ENCODE measurements at places on chromosomes 3 and 15. TPM values are rescaled to one million over a fixed set of nuclear protein-coding genes. Genes with fewer than 3 reads are reported as not detected.

The UMPS gene
- 65.2 TPM for total RNA-seq

The SPINT1 gene
- total RNA-seq: 6.7 TPM

The APEH gene
- total RNA-seq: 190 TPM

The CP gene
- total RNA-seq: not detected

The CAPN3 gene
- total RNA-seq: 3.3 TPM

The OR5K2 gene
- total RNA-seq: not detected

The PLA2G4D gene
- total RNA-seq: not detected

The USP8 gene
- 59.8 TPM for total RNA-seq

The LRRIQ4 gene
- total RNA-seq: 0.15 TPM

GRCh38 chr3:14514323-14514720, 25.8 kb downstream of the GRIP2 start:
- H3K4me3 ChIP-seq: no peak overlapping the region
- no peaks in the 10 kb centered on the region for H3K4me1 ChIP-seq
- H3K27me3 ChIP-seq: no peaks in the 10 kb centered on the region
- DNase-seq: no peak
- H3K36me3 ChIP-seq: no peaks in the 10 kb centered on the region

DNA sequence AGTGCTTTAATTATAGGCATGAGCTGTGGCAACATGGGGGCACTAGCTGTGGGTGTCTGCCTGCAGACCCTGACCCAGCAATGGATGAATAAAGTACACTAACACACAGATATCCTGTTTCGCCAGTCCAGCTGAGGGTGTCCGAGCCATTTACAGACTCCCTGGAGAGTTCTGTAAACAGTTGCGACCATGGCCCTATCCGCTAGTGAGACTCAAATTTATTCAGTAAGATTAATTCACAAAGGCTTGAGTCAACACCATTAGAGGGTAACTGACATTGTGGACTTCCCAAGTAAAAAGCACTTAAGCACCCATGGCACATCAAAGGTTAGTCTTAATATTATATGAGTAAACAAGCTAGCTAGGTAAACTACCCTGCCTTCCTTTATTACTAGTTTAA, 161.6 kb downstream of the TBL1XR1 start:
- no peaks in the 10 kb centered on the region for H3K4me1 ChIP-seq
- DNase-seq: no peak
- peaks cover 3% of the 10 kb centered on the region for H3K36me3 ChIP-seq
- H3K27me3 ChIP-seq: no peaks in the 10 kb centered on the region
- H3K4me3 ChIP-seq: no peak overlapping the region

GRCh38 chr15:62624547-62625378, 417.8 kb upstream of the TPM1 start:
- no peak overlapping the region for H3K4me3 ChIP-seq
- no peak for DNase-seq
- H3K4me1 ChIP-seq: no peaks in the 10 kb centered on the region
- no peaks in the 10 kb centered on the region for H3K27me3 ChIP-seq

GRCh38 chr15:64635499-64636495, 139.6 kb downstream of the RBPMS2 start:
- no peak for DNase-seq
- no peaks in the 10 kb centered on the region for H3K27me3 ChIP-seq
- no peak overlapping the region for H3K27ac ChIP-seq
- no peaks in the 10 kb centered on the region for H3K36me3 ChIP-seq
- no peak overlapping the region for H3K4me3 ChIP-seq

DNA sequence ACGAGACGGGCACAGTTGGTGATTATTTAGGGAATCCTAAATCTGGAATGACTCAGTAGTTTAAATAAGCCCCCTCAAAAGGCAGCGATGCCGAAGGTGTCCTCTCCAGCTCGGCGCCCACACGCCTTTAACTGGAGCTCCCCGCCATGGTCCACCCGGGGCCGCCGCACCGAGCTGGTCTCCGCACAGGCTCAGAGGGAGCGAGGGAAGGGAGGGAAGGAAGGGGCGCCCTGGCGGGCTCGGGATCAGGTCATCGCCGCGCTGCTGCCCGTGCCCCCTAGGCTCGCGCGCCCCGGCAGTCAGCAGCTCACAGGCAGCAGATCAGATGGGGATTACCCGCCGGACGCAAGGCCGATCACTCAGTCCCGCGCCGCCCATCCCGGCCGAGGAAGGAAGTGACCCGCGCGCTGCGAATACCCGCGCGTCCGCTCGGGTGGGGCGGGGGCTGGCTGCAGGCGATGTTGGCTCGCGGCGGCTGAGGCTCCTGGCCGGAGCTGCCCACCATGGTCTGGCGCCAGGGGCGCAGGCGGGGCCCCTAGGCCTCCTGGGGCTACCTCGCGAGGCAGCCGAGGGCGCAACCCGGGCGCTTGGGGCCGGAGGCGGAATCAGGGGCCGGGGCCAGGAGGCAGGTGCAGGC, 318.0 kb downstream of the FGF12 start:
- no peaks in the 10 kb centered on the region for H3K4me1 ChIP-seq
- no peak for DNase-seq
- no peak overlapping the region for H3K27ac ChIP-seq
- H3K27me3 ChIP-seq: no peaks in the 10 kb centered on the region
- H3K4me3 ChIP-seq: no peak overlapping the region

DNA sequence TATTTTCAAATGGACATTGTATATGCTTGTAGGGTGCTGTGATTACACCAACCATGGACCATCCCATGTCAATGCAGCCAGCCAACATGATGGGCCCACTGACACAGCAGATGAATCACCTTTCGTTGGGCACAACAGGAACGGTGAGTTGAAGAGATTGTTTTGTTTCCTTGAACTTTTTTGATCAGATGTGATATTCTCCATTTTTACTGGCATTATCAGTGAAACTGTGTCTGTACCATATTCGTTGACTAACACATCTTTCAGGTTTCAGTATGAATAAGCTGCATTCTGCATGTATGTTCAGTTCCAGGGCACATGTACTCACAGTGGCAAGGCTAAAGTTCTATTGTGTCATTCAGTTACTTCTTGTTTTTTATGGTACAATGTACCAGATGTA, 655.2 kb downstream of the RBMS3 start:
- no peak overlapping the region for H3K4me3 ChIP-seq
- no peaks in the 10 kb centered on the region for H3K36me3 ChIP-seq
- H3K27ac ChIP-seq: no peak overlapping the region

DNA sequence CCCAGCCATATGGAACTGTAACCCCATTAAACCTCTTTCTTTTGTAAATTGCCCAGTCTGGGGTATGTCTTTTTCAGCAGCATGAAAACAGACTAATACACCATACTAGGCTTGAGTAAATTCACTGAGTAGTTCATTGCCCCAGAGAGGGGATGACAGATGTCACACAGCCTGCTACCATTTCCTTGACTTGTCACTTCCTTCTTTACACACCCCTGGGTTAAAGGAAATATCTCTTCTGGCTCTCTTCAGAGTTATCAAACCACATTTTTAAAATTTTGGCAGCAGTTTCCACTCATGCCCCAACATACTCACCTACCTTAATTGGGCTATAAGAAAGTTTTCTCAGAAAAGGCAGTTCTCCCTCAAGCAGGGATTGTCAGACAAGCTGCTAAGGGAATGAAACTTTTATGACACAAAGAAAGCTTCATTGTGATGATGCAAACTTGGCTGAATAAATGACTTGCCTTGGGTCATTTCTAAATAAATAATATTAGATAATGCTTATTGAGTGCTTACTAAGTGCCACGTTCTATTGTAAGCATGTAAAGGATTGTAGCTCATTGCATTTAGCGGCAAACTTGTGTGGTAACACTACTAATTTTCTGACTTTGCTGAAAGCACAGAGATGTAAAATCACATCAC, 68.0 kb upstream of the RBMS3 start:
- no peak overlapping the region for H3K4me3 ChIP-seq
- no peak overlapping the region for H3K27ac ChIP-seq
- H3K36me3 ChIP-seq: no peaks in the 10 kb centered on the region
- no peaks in the 10 kb centered on the region for H3K27me3 ChIP-seq
- no peak for DNase-seq
- no peaks in the 10 kb centered on the region for H3K4me1 ChIP-seq

DNA sequence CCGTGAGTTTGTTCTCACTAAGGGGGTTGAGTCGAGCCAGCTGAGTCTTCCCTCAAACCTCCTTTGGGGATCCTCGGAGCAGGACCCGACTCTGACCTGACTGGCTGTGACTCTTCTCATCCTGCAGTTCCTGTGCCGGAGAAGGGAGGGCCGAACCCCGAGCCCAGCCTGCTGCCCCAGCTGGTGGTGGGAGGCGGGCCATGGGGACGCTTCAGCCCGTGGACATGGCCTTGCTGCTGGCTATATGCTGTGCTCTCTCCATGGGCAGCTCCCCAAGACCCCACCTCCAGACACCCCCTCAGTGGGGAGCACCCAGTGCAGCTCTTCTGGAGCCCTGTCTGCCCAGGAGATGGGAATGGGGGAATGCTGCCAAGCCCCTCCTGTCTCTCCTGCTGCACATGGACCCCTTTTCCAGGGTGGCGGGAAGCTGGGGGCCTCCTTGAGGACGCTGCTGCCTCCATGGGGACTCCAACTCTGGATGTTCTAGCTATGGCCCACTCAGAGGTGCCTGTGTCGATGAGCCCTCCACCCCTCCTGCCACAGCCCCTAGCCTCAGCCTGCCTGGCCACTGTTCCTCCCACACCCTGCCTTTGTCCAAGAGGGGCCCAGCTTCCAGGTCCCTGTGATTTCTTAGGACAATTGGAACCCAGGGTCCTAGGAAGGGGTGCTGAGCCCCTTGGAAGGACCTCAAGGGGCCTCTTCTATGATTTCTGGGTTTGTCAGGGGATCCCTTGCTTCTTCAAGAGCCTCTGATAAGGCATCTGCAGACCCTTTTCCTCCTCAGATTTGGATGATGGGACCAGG, 12.8 kb downstream of the C15orf39 start:
- peaks cover 14% of the 10 kb centered on the region for H3K36me3 ChIP-seq
- H3K27ac ChIP-seq: no peak overlapping the region
- H3K4me3 ChIP-seq: no peak overlapping the region
- H3K4me1 ChIP-seq: peaks cover 6% of the 10 kb centered on the region
- no peaks in the 10 kb centered on the region for H3K27me3 ChIP-seq

GRCh38 chr3:13451301-13451673, 28.8 kb upstream of the HDAC11 start:
- H3K36me3 ChIP-seq: no peaks in the 10 kb centered on the region
- H3K27me3 ChIP-seq: no peaks in the 10 kb centered on the region
- peaks cover 15% of the 10 kb centered on the region for H3K4me1 ChIP-seq
- peak overlapping the region; percentile 84 for H3K4me3 ChIP-seq
- DNase-seq: no peak
- peak overlapping the region; percentile 49 for H3K27ac ChIP-seq

GRCh38 chr15:81087066-81087465, 47.0 kb upstream of the CFAP161 start:
- no peak for DNase-seq
- H3K4me3 ChIP-seq: no peak overlapping the region
- peaks cover 7% of the 10 kb centered on the region for H3K27me3 ChIP-seq
- H3K4me1 ChIP-seq: no peaks in the 10 kb centered on the region
- no peak overlapping the region for H3K27ac ChIP-seq

DNA sequence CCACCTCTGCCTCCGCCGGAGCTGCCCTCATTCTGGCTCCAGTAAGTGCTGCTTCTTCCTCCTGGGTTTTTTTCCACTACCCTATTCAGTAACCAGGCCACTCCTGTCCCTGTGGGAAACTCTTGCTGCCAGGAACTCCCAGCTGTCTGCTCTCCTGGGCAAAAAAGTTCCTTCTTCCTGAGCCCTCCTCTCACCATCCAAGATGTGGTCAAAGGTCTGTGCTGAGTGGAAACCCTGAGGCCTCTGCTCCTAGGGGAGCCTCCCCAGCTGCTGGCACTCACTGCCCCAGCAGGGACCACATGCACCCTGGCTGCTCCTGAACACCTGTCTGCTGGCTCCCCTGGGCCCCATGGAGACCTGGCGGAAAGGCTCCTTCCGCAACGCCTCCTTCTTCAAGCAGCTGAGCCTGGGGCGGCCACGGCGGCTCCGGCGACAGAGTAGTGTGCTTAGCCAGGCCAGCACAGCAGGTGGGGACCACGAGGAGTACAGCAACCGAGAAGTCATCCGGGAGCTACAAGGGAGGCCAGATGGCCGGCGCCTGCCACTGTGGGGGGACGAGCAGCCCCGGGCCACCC, 454 bp downstream of the C15orf62 start:
- H3K27me3 ChIP-seq: no peaks in the 10 kb centered on the region
- DNase-seq: no peak
- peaks cover 23% of the 10 kb centered on the region for H3K4me1 ChIP-seq
- no peak overlapping the region for H3K4me3 ChIP-seq
- H3K36me3 ChIP-seq: peaks cover 9% of the 10 kb centered on the region

GRCh38 chr3:33786565-33787327, 11.7 kb upstream of the PDCD6IP start:
- no peak overlapping the region for H3K27ac ChIP-seq
- no peak for DNase-seq
- H3K27me3 ChIP-seq: no peaks in the 10 kb centered on the region
- H3K36me3 ChIP-seq: no peaks in the 10 kb centered on the region
- H3K4me1 ChIP-seq: no peaks in the 10 kb centered on the region

GRCh38 chr3:122793568-122794416, at the start of gene HSPBAP1:
TSS of gene HSPBAP1 (minus strand) at chr3:122793831. CDS start at chr3:122793680, 151 bp downstream.
- H3K4me1 ChIP-seq: peaks cover 45% of the 10 kb centered on the region
- H3K27me3 ChIP-seq: no peaks in the 10 kb centered on the region
- peak within 1 kb of the TSS; percentile 83 for H3K4me3 ChIP-seq
- DNase-seq: peak; percentile 86

DNA sequence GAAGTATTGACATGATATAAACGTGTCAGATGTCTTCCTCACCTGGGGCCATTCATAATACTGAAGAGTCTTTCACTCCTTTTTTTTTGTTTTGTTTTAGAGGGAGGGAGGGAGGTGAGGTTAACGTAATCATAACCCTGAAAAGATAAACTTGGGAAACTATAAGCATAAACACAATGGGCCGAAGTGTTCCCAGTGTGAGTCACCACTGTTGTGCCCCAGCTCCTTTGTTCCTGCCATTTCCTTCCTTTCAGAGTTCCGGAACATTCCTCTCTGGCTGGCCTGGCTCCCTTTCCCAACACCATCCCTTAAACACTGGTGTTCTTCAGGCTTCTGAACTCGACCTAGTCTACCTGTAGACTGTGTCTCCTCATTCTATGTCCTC, 18.6 kb downstream of the PLD1 start:
- no peaks in the 10 kb centered on the region for H3K36me3 ChIP-seq
- no peak for DNase-seq
- no peaks in the 10 kb centered on the region for H3K27me3 ChIP-seq

GRCh38 chr3:57556459-57557084, 498 bp downstream of the PDE12 start:
- H3K4me1 ChIP-seq: peaks cover 32% of the 10 kb centered on the region
- DNase-seq: peak; percentile 11
- H3K4me3 ChIP-seq: peak overlapping the region; percentile 55
- no peaks in the 10 kb centered on the region for H3K36me3 ChIP-seq
- H3K27me3 ChIP-seq: no peaks in the 10 kb centered on the region

- H3K4me1 ChIP-seq: no peaks in the 10 kb centered on the region
- no peaks in the 10 kb centered on the region for H3K36me3 ChIP-seq
- DNase-seq: no peak
- H3K27me3 ChIP-seq: no peaks in the 10 kb centered on the region
- no peak overlapping the region for H3K4me3 ChIP-seq
Measured at GRCh38 chr15:78651007-78651406, 10.0 kb upstream of the CHRNB4 start.

- no peak overlapping the region for H3K27ac ChIP-seq
- H3K36me3 ChIP-seq: no peaks in the 10 kb centered on the region
- H3K4me1 ChIP-seq: no peaks in the 10 kb centered on the region
Measured at GRCh38 chr15:73386886-73387506, 18.2 kb upstream of the HCN4 start.

- no peaks in the 10 kb centered on the region for H3K27me3 ChIP-seq
- no peaks in the 10 kb centered on the region for H3K4me1 ChIP-seq
- H3K4me3 ChIP-seq: no peak overlapping the region
- no peak for DNase-seq
- H3K36me3 ChIP-seq: no peaks in the 10 kb centered on the region
Measured at GRCh38 chr3:66456711-66457173, 44.1 kb downstream of the LRIG1 start.

Data from CD8-positive, alpha-beta memory T cell (primary cell).